ENCODE measurements at places on chromosomes 3 and 15.

DNA sequence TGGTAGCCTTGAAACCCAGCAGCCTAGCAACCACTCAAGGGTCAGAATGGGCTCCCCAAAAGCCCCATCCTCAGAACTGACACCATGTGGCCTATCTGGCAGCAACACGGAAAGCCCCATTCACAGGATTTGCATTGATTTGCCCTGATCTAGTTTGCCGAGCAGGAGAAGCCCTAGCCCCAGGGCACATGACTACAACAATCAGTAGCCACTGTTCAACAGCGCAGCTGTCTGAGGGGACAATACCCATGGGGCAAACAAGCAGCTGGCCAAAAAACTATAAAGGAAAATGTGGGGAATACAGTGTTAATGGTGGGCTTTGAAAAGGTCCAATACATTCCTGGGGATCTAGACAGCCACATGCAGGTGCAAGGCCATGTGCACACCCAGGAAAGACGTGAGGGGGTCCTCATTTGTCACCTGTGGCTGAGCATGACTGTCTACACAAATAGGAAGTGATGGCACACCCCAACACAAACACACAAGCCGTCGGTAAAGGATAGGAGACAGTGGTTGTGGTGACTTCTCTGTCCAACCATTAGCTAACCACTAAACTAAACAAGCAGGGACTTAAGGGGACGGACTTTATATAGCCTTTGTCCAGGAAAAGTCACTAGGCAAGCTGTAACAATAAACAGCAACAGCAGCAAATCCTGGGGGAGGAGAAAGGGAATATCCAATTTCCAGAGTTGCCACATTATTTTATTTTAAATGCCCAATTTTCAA, 113.7 kb downstream of the LRIG1 start:
- DNase-seq: no peak

GRCh38 chr15:101506491-101506890, 17.0 kb upstream of the PCSK6 start:
- DNase-seq: no peak

DNA sequence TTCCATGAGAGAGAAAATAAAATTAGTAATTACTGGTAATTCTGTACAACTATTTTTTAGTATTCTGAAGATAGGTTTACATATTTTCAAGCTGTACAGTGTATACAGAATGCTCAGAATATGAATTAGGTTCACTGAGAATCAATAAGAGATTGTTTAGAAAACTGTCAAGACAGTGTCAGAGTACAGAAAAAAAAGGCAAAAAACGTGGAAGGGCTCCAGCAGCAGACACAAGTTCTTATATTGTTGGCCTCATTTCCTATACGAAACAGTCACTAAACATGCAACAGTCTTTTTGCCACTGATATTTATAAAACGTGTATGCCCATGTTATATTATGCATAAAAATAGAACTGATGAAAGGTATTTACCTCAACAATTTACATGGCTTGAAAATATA, 103.9 kb downstream of the ISL2 start:
- no peak for DNase-seq

DNA sequence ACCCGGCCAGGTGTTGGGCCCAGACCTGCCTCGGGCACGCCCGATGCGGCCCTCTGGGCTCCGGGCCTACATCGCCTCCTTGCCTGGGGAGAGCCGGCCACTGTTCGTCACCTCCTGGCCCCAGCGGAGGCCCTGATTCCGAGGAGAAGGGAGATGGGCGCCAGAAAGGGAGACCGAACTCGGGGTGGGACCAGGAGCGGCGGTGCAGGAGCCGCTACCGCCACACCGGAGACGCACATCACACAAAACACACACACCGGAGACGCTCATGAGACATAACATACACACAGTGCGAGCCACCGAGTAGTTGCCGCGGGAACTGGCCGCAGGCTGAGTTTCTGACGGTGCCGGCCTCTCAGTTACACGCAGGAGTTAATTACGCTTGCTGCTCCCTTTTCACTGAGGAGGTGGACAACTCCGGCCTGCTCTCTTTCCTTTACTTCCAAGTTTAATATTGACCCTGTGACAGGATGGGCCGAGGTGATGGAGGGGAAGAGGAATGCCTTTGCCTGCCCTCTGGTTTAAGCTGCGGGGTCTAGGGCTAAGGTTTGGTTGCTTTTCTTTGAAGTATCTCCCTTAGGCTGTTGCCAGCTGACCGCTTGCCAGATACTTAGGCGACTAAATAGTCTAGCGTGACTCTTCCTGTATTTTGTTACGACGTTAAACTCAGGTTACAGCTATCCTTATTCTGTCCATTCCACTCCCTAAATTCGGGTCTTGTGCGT, 570 bp downstream of the PCNP start:
- DNase-seq: peak; percentile 66

DNA sequence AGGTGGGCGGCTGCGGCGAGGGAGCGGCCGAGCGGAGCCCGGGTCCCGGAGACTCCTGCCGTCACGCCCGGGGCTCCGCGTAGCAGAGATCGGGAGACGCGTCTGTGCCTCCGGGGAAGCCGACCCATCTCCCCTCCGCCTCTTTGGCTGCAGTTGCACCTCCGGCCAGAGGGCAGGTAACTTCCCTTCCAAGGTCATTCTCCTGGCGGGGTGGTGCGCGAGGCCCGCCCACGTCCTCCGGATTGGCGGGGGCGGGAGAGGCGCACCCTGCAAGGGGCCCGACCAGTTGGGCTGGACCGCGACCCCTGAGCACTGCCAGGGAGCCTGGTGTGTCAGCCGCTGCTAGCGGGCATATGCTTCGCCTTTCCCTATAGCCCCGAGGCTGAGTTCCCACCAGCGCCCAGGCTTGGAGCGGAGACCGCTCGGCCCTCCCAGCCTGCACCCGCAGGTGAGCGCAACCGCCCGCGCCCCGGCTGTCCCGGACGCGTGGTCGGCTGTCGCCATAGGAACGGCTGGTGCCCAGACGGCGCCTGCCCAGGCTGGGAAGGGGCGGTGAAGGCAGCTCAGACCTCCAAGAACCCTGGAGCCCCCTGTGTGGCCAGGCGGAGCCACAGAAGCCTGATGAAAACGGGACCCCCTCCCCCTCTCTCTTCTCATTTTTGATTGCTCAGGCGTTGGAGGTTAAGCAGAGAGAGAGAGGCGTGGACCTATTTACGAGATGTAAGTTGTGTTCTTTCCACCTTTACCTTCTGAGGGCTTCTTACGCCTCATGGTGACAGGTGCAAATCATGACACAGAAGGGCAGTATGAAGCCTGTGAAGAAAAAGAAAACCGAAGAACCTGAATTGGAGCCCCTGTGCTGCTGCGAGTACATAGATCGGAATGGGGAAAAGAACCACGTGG, 453 bp downstream of the ZDHHC23 start:
- peak; percentile 79 for DNase-seq

- DNase-seq: no peak
Observed at GRCh38 chr3:175447521-175447920, 588.4 kb downstream of the NAALADL2 start.

GRCh38 chr3:29335438-29335837, 54.6 kb downstream of the RBMS3 start:
- DNase-seq: peak; percentile 49

GRCh38 chr3:4825436-4826236, 153.6 kb upstream of the BHLHE40 start:
- DNase-seq: no peak

- no peak for DNase-seq
Observed at GRCh38 chr3:10299679-10300078, 6.9 kb upstream of the GHRL start.

DNA sequence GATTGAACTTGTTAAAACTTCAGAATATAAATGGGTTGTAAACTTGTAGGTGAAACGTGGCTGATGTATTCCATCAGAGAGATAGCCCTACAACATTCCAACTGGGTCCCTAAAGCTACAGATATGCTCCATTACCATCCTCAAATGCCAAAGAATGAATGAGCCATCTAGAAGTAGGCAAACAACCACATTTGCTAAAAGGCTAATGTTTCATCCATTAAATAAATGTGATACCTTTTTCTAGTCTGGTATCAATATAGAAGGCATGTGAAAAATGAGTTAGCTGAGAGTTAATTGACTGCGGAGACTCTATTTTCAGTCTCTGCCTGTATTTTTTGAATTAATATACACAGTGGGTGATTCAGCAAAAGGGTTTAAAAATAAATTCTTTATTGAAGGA, 203.8 kb downstream of the RBMS3 start:
- no peak for DNase-seq

DNA sequence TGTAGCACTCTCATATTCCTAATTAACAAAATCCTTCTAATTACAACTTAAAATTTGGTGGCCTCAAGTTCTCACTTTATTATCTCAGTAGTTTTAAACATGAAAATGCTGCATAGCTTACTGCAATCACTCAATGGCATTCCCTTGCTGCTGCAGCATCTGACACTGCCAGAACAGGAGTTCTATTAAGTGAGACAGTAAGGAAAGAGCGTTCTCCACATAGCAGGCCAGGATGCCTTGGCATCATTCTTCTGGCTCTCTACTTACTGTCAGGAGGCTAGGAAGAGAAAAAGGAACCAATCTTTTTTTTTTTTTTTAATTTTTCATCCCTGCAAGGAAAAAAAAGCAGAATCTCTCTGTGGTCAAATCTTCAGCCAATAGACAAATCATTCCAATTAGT, 3.2 kb downstream of the CNBP start:
- DNase-seq: no peak

DNA sequence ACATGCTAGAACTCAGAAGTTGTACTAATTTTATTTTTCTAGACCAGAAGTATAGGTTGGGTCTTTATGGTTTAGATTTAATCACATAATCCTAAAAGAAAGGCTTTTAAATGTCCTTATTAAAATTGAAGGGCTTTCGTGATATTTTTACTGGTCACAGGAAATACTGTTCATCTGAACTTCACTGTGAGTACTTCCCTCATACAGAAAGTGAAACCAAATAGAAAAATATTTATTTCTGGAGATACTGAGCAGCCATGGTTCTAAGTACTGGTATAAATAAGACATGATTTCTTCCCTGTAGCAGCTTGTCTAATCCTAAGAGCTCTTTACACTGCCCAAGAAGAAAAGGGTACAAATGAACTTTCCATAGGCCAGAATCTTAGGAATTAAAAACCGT, 2.0 kb downstream of the SNRK start:
- no peak for DNase-seq

DNA sequence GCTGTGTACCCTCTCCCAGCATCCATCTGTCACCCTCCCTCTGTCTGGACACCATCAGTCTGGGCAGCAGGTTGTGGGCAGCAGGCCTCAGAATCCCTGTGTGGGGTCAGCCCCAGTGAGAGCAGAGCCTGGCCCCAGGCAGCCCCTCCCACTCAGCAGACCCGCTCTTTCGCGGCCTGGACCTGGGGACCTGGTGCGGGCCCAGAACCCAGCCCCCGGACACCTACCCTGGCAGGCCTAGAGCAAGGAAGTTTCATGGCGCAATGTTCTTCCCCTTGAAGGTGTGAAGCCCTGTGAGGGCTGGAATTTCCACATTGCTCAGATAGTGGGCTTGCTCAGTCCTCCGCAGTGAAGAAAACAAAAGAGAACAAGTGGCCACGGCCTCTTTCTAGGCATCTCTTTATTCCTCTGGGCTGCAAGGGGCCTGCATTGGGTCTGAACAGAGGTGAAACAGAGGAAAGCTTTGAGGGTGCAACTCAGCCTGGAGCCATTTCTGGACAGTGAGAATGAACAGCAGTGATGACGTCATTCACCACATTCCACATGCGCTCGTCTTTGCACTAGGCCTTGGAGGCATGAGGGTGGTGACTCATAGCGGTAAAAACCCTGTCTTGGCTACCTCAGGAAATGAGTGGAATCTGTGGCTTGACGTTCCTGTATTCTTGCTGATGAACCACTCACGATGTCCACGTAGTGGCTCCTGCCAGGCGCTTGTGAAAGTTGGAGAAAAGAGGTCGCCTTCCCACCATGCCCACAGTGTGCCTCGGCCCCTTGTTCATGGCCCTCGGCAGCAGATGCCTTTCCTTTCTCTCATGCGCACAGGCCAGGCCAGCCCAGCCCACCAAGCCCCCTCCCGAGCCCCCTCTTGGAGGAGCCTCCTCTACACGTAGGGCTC, 66.1 kb downstream of the SLC30A4 start:
- no peak for DNase-seq

- no peak for DNase-seq
Observed at GRCh38 chr3:101851072-101851770, 1.9 kb downstream of the NFKBIZ start.

GRCh38 chr3:64584179-64584578, 103.6 kb downstream of the ADAMTS9 start:
- no peak for DNase-seq

DNA sequence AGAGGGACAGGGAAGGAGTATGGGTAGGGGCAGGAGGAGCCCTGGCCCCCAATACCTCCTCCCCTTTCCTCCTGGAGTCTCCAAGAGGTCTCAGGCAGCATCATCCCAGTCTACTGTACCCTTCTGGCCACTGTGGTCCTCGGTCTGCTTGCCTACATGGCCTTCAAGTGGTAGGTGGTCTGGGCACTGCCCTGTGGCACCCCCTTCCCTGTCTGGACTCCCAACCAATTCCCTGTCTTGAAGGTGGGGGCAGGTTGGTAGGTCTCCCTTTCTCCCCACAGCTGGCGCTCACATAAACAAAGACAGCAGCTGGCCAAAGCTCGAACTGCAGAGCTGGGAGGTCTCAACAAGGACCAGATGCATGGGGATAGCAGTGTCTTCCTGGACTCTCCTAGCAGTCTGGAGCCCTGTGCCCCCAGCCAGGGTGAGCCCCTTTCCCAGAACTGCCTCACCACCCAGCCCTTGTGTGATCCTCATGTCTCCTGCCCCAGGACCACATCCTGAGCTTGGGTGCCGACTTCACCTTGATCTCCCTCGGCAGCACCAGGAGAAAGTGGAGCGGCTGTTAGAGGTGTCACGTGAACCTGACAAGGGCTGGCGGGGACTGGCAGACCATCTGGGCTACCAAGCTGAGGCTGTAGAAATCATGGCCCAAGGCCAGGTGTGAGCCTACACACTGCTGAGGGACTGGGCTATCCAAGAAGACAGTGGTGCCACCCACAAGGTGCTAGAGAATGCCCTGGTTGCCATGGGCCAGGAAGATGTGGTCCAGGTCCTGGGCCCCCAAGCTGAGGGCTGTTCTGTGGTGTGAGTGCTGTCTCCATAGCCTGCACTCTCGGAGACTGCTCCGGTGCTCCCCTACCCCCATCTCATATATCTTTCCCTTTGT, 33.1 kb downstream of the NBEAL2 start:
- DNase-seq: no peak

- DNase-seq: no peak
Observed at GRCh38 chr3:187705164-187705563, 2.8 kb upstream of the RTP2 start.

DNA sequence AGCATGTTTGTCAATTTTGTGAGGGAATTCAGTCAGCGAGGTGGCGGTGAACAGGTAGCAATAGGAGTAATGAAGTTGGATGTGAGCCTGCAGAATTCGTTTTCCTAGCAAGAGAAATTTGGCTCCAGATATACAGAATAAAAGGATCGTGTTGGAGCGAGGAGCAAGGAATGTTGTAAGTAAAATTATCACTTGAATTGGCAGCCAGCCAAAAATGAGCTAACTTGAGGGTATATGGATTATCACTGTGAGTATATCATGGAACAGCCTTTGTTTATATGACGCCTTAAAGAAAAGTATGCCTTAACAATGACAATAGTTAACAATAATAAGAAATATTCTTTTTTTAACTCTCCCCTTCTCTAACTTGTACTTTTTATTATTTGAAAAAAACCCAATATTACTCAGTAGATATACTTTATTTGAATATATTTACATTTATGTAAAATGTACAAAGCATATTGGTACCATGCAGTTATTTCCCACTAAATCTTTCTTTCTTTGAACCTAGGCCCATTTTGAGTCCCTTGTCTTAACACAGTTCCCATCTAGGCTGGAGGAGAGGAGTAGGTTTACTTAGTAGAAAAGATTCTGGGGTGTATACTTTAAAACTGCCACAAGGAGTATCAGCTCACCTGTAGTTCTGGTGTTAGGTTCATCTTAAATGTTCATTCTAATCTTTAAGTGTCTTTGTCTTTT, 29.3 kb downstream of the EPHA6 start:
- DNase-seq: no peak
